Activated T-cell treated with anti-CD3 and anti-CD28 coated beads, Interleukin-2, amount 50 U/mL, for 1 hour (primary cell): ENCODE measurements at places on chromosomes 3 and 15.

DNA sequence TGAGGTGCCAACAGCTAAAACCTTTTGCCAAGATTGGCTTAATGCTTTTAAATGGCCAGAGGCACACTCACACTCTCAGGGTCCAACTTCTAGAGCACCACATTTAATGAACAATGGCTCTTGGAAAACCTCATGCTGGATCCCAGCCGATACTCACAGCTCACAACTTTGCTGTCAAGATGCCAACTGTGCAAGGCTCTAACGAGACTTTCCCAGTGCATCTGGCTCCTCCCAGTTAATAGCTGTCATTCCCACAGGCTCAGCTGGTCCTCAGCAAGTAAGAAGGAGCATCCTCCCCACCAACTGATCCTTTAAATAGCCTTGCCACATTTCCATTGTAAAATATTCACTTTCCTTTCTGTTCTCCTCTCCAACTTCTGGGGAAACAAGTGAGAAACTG, 20.3 kb upstream of the FRMD4B start:
- DNase-seq, result no peak

GRCh38 chr3:66320390-66320789, 99.6 kb downstream of the SLC25A26 start:
- DNase-seq, result no peak

DNA sequence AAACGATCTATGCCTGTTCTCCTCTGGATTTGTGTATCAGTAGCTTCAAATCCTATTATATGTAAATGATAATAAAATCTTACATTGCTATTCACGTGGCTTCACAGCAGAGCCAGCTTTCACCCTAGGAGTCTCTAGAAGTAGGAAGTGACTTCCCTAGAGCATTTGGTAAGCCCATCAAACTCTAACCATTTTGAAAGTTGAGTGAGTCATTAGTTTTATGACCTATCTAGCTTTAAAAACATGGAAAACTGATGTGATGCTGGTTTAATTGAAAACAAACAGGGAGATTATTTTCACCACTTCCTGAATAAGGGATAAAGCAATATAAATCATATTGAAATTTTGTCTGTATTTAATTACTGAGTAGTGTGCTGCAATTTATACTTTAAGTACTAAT, 275.2 kb downstream of the EPHA6 start:
- DNase-seq, result no peak

DNA sequence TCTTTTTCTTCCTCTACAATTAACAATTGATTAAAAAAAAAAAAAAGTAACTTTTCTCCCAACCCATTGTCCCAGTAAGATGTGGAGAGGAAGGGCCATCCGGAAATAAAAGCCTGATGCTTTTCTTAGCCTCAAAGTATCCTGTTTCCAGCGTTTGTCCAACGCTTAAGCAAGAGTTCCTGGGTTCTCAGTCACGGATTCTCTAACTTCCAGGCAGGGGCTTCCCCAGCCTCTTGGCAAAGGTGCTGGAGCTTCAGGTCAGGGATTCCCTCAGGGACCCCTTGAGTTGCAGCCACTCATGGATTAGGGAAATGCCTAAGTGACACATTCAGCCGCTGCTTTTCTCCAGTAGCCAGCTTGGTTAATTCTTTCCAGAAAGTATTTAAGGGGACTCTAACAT, 22.3 kb upstream of the C2CD4B start:
- DNase-seq, result no peak

DNA sequence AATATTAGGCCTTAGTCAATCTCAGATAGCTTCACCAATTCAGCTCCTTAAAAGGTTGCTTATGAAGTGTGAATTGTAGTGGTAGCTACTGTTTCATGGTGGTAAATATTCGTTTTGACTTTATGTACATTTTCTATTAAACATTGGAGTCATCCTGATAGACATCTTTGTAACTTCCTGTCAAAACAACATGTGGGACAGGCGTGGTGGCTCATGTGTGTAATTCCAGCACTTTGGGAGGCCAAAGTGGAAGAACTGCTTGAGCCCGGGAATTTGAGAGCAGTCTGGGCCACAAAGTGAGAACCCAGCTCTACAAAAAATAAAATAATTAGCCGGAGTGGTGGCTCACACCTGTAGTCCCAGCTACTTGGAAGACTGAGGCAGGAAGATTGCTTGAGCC, 2.0 kb upstream of the TRIM59 start:
- no peak for DNase-seq

DNA sequence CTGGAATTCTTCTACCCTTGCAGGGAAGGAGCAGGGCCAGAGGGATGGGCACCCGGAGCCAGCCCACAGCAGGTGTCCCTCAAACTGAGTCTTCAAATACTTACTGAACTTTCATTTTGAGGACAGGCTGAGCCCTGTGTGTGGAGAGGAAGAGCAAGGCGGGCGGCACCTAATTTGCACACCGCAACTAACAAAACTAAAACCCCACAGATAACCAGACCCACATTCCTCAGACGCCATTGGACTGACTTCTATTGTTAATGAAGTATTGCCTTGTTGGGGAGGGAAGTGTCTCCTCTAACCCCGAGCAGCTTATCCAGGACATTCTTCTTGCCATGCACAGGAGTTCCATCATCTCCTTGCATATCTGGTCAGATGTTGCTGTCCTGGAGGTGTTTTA, 105.2 kb upstream of the NR2E3 start:
- no peak for DNase-seq

GRCh38 chr3:128395500-128396162, 71.1 kb downstream of the DNAJB8 start:
- DNase-seq, result no peak

GRCh38 chr15:75694241-75695182, 18.1 kb downstream of the CSPG4 start:
- DNase-seq, result no peak

- no peak for DNase-seq
Observed at GRCh38 chr3:110459021-110459420, 612.6 kb upstream of the NECTIN3 start.

- no peak for DNase-seq
Observed at GRCh38 chr3:172324611-172325203, 123.5 kb downstream of the GHSR start.

- DNase-seq, result no peak
Observed at GRCh38 chr3:177589911-177590381, 392.7 kb upstream of the TBL1XR1 start.

GRCh38 chr3:45178183-45179023, 32.2 kb upstream of the CDCP1 start:
- DNase-seq, result no peak

GRCh38 chr3:43632269-43632733, 10.5 kb upstream of the ANO10 start:
- no peak for DNase-seq

- DNase-seq, result no peak
Observed at GRCh38 chr3:30893678-30894325, 659 bp downstream of the GADL1 start.

GRCh38 chr3:155262295-155262694, 31.2 kb downstream of the STRIT1 start:
- no peak for DNase-seq

DNA sequence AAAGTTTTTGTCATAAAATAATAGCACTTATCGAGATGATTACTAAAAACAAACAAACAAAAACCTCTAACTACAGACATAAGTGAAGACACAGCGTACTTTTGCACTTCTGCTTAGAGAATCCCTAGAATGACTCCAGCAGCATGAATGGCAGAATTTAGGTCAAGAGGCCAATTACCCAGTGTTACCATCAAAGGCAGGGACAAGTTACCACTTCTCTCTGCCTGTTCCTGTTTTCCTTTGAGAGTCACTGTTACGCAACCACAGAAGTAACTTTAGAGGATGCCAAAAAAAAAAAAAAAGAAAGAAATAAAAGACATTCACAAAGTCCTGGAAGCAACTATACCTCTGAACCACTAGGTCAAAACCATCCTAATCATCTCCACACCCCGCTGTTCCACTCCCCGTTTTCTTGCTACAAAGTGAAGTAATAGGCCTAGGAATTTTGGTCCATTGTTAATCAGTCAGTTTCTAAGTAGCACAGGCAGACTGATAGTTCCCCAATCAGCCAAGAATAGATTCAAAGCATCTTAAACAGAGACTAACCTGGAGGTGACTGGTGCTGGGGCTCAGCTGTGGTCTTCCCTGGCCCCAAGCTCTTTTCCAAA, 41.9 kb downstream of the FMN1 start:
- no peak for DNase-seq

- no peak for DNase-seq
Observed at GRCh38 chr3:122468896-122469533, 45.7 kb downstream of the KPNA1 start.
